ENCODE measurements at places on chromosomes 7 and 10.

- no peak for DNase-seq
These were observed 1.4 kb upstream of the IL6 start for GRCh38 chr7:22725585-22725984.

GRCh38 chr10:123884351-123884906, 7.2 kb downstream of the CPXM2 start:
- no peak for DNase-seq

GRCh38 chr10:23826421-23826820, 382.5 kb upstream of the KIAA1217 start:
- DNase-seq: no peak

DNA sequence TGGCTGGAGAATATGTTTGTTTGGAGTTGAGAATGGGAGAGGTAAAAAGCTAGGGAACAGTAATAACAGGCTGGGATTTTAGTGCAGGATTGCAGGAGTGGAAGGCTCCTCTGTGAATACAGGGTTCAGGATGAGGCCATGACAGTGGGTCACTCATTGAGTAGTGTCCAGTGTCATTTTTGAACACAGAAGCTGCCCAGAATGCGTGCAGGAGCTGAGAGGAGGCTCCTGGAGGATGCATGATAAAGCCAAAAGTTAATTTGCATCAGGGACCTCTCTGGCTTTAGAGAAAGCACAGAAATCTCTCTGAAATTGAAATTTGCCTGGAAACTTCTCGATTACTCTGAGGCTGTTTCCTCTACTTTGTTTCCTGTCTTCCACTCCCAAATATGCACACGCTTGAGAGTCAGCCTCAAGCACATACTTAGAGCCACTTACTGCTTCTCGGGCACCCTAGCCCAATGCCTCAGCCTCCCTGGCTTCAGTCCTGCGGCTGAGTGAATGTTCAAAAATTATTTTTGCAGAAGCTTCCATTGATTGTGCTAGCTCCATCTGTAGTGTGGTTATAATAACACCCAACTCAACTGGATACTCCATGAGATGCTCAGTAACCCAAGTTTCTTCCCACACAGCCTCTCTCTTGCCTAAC, 1.8 kb upstream of the GALNT17 start:
- DNase-seq: no peak

GRCh38 chr10:102644066-102644645, at the start of gene TRIM8:
TSS of gene TRIM8 (plus strand) at chr10:102644479. CDS start at chr10:102644618, 139 bp downstream.
- no peak for DNase-seq

DNA sequence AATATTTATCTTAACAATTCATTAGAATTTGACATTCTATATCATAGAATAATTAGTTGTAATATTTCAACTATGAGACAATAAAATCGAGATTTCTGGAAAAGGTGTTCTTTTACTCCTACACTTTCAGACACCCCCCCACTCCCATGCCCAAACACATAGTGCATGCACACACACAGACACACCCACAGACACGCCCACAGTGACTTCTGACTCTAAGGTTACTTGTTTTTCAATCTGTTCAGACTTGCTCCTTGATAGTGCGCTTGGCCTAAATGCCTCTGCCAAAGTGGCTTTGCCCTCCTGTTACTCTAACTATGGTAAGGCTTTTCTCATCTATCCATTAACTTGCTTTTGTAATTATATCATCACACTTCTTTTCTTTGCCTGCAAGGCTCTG, 144.0 kb upstream of the PPP1R3A start:
- no peak for DNase-seq

- no peak for DNase-seq
These were observed 270.8 kb downstream of the GATA3 start for GRCh38 chr10:8325024-8325980.
